ENCODE measurements at places on chromosomes 3 and 15.

DNA sequence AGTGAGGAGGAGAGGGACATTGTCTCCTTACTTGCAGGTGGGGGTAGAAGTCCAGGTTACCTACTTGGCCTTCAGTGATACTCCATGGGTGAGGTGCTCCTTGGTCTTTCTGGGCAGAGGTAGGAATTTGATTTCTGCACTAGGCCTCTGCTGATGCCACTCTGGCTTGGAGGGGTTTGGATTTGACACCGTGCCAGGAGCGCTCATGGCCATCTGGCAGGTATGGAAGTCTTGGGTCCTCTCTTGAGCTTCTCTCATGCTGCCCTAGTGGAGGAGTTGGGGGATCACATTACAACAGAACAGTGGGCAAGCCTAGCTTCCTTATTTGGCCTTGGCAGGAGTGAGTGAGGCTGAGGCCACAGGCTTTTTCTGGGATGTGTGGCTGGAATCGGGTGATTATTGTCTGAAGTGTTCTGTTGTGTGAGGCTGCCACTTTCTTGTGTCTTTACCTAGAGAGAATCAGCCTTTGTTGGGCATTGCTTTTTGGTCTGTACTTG lies 525.0 kb downstream of the GABRG3 start:
- no peak for DNase-seq

GRCh38 chr3:195907684-195907933 lies 742 bp downstream of the TNK2 start:
- DNase-seq: no peak

- no peak for DNase-seq
Observed at GRCh38 chr3:51388286-51389029, 2.6 kb upstream of the RBM15B start.

DNA sequence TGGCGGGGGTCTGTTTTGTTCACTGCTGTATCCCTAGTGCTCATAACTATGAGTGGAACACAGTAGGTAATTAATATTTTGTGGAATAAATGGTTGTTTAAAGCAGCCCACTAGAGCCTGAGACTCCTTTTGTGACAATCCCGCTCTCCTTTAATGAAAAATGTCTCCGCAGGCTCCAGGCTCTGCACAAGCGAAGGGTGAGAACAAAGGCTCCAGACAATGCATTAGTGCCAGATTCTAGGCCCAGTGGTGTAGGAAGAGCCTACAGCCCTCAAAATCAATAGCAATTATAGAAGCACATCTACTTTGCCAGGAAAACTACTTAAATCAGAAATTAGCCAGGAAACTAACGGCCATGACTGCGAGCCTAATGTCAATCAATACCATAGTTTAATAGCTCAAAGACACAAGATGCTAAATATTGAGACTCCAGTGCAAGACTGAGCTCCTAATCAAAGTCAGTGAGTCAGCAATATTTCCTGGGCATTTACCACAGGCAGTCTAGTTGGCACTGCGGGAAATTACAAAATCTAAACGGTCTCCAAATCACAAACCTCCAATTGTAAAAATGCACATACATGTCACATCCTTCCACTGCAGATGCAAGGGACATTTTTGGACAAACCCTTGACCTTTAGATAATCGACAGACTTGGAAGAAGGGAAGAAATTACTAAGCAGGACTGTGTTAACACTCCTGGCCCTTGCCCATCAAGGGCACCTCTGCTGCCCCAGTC lies 2.3 kb downstream of the ANXA2 start:
- DNase-seq: no peak

- DNase-seq: no peak
Observed at GRCh38 chr15:25711164-25711563, 152.0 kb downstream of the ATP10A start.

GRCh38 chr3:104190681-104191080 lies 1176.0 kb upstream of the ALCAM start:
- no peak for DNase-seq

DNA sequence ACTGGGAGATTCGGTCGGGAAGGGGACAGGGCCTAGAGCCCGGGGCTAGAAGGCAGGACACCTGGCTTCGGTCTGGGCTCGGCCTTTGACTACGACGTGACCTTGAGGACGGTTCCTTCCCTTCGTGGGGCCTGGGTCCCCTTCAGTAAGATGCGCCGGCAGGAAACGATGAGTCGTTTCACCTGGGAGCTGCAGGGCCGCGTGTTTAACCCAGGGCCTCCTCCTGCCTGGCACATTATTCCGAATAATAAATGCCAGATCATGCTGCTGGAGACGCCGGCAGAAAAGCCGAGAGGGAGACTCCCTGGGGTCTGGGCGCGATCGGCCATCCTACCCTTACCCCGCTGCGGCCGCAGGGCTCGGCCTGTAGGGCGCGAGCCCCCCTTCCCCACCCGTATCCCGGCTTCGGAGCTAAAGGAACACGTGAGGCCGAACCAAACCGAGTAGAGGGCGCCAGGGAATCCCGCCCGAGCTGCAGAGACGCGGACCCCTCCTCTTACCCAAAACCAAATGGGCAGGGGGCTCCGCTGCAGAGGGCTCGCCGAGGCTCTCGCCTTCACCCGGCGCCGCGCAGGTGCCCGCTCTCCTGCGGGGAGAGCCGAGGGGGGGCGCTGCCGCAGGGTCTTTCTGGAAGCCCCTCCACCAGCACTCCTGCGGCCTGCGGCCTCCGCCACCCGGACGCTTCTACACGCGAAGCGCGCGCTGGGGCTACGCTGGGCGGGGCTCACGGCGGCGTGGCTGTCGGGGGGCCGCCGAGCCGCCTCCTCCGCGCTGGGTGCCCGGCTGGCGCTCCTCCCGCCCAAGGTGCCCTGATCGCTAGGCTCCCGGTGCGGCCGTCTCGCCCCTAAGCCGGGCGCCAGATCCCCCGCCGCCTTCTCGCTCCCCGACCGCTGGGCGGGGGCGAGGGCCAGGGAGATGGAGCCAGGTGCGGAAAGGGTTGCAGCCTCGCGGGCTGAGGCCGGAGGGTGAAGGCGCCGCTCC lies at the start of gene BDH1:
Gene BDH1, minus strand, starts transcription at position 688 of the 981 bp plus-strand sequence. CDS start 9,525 bp downstream, outside the sequence.
- no peak for DNase-seq

GRCh38 chr3:100209948-100210771 lies 50.6 kb upstream of the TBC1D23 start:
- no peak for DNase-seq

GRCh38 chr3:161600173-161600572 lies 103.6 kb downstream of the OTOL1 start:
- DNase-seq: no peak

DNA sequence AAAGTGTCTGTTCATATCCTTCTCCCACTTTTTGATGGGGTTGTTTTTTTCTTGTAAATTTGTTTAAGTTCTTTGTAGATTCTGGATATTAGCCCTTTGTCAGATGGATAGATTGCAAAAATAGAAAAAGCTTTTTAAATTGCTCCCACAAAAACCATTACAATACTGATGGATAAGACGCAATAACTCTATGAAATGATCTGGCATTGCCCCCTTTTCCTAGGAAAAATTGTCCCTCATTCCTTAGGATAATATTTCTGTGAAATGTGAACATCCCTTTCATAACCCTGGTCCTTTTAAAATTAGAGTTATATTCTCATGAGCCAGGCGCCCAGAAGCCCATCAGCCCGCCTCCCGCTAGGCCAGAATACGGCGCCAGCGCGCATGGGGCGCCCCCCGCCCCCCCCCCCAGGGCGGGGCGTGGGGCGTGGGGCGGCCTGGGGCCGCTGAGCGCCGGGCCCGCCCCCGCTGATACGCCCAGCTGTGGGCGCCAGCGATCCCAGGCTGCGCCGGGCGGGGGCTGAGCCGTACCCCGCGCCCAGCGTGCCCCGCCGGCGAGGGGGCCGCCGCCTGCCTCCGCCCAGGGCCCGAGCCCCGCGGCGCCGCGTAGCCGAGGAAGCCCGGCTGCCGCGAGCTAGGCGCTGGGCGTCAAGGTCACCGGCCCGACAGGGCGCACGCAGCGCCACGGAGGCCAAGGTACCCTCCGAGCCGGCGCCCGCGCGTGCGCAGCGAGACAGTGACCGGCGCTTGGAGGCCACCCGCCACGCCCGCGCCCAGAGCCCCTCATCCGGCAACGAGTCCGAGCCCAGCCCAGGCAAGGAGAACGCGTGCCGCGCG lies 11.1 kb upstream of the ROPN1B start:
- DNase-seq: no peak

DNA sequence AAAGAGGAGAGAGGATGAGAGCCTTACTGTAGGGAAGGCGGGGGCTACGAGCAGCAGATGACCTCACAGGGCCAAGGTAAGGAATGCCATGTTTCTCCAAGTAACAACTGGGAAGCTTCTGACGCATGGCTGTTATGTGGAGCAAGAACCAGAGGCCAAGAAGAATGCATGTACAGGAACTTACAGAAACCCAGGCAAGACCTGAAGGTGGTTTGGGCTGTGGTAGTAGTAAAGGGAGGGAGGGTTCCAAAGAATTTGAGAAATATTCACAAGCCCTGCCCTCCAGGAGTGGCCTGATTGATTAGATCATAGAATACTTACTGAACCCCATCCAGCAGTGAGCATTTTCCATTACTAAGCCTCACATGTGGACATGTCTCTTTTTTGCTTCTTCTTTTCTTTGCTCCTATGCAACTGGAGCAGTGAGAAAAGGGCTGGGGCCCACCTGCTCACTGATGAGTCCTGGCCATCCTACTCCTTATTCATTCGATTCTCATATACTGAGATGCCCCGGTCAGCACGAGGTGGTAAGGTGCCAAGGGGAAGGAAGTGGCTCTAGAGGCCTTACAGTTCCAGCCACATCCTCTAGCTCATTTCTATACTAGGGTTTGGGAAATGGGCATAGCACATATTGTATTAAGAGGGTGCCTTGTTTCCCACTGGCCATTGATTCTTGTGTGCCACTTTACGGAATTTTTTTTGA lies 8.3 kb upstream of the SLC12A8 start:
- no peak for DNase-seq

DNA sequence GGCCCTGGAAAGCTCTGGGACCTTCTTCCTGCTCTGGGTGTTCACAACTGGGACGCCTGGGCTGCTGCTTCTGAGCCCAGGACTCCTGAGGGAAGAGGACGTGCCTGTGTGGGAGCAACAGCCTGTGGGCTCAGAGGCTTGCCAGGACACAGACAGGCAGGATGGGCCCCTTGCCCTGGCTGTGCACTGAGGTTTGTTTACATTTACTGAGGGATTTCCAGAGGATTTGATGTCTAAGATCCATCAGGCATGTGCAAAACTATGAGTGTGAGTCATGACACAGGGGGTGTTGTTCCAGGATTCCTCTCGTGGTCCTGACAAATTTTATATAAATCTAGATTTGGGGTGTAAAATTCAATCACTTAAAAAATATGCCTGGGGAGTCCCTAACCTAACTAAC lies 10.6 kb downstream of the CCR9 start:
- DNase-seq: no peak

GRCh38 chr3:7999384-7999783 lies 502.2 kb upstream of the LMCD1 start:
- no peak for DNase-seq

DNA sequence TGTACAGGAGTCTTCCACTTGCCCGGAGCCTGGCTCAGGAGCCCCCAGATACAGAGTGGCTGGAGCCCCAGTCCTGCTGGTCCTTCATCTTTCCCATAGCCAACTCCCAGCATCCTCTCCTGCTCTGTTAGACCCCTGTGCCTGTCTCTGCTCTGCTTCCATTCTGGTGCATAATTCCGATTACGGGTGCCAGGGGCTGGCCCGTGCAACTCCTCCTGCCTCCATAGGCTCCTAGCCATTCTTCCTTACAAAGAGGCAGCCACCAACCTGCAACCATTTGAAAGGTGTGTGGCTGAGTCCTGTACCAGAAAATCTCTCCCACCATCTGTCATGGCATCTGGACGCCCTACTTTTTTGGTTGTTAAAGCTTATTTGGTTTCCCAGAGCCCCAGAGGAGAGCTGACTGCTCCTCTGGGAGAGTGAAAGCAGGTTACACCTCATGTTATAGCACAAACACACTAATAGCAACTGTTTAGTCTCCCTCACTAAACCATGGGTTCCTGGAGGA lies 5.2 kb upstream of the RAD18 start:
- no peak for DNase-seq

DNA sequence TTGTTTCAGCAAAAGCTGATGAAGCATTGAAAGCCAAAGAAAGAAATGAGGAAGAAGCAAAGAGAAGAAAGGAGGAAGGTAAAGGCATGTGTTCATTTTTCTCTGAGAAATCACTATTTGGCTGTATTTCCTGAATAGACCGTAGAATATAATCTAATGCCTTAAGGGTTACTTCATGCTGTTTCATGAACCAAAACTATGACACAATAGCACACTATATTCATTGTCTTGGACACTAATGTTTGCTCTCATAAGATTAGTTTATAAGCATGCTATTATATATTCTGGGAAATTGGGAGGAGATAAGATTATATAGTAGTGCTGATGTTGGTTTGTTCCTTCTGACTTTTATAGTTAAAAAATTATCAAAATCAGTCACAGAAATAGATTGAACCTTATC lies 110.1 kb upstream of the MLF1 start:
- DNase-seq: no peak

GRCh38 chr15:49273734-49274318 lies 103.8 kb downstream of the GALK2 start:
- no peak for DNase-seq

- no peak for DNase-seq
Observed at GRCh38 chr3:25427563-25427941, 511 bp upstream of the RARB start.

- no peak for DNase-seq
Observed at GRCh38 chr3:65484964-65485363, 553.8 kb downstream of the MAGI1 start.

GRCh38 chr15:38600236-38600635 lies 35.6 kb upstream of the RASGRP1 start:
- DNase-seq: no peak

DNA sequence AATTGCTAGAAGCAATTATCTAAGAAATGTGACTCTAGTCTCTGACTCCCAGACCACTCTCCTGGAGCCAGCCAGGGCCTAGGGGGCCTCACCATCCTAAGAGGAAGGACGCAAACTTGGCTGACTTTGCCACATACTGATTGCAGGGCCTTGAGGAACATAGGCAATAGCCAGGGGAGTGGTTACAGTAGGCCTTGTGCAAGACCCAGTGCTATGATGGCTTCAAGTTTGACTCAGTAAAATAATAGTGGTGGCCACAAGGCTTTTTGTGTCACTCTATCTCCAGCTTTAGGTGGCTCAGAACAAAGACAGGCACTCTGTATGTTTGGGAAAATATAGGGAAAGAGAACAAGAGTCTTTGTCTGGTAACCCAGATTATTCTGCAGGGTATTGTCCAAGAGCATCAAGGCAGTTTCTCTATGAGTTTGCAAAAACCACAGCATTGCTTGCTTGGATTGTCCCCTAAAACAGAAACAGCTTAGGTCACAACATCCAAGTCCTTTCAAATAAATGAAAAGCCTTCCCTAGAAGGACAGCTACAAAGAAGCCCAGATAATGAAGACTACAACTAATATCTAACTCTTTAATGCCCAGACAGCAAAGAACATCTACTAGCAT lies 631.5 kb downstream of the PYDC2 start:
- DNase-seq: no peak

GRCh38 chr15:70690491-70691276 lies 72.7 kb downstream of the UACA start:
- DNase-seq: no peak

Measured in HuH-7.5 (cell line).